ENCODE measurements at places on chromosomes 11 and 22.

GRCh38 chr11:15594607-15595006, 479.9 kb downstream of the INSC start:
- no peak for DNase-seq

DNA sequence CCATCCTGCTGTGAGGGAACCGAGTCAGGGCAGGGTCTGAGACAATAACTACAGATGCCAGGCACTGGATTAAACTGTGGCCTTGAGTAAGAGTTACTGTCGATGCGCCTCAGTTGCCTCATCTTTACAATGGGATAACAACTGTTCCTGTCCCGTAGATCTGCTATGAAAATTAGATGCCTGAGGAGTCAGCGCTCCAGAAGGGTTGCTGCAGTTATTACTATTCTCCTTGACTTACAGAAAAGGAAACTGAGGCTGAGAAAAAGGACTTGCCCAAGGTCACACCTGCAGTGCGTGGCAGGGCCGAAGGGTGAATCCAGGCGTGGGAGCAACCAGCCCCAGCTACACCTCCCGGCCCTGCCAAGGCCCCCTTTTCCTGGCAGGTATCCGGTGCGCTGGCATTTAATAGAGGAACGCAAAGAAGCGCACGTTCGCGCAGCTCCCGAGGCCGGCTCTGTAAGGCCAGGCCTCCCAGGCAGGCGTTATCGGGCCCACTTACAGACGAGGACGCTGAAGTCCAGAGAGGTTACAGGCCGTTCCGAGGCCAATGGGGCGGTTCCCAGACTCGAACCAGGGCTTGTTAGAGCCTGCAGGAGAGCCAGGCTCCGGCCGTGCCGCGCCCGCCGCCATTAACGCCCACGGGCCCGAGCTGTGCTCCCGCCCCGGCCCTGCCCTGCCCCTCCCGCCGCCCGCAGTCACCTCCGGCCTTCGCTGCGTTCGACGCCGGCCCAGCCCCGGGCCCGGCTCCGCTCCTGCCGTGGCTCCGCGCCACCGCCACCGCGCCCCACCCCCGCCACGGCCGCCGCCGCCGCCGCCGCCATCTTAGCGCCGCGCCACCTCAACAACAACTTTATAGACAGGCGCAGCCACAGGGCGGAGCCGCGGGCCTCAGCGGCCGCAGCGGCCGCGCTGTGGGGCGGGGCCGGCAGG, at the start of gene C11orf68:
TSS of gene C11orf68 (minus strand) at position 852 of the 930 bp plus-strand sequence. CDS start at position 821, 31 bp downstream.
- no peak for DNase-seq

- DNase-seq = no peak
Measured at GRCh38 chr22:47354668-47355387, 592.4 kb downstream of the TBC1D22A start.

GRCh38 chr22:22168190-22168940, 76.2 kb upstream of the VPREB1 start:
- DNase-seq = no peak

- no peak for DNase-seq
Measured at GRCh38 chr22:31830721-31831070, 76.9 kb downstream of the DEPDC5 start.

DNA sequence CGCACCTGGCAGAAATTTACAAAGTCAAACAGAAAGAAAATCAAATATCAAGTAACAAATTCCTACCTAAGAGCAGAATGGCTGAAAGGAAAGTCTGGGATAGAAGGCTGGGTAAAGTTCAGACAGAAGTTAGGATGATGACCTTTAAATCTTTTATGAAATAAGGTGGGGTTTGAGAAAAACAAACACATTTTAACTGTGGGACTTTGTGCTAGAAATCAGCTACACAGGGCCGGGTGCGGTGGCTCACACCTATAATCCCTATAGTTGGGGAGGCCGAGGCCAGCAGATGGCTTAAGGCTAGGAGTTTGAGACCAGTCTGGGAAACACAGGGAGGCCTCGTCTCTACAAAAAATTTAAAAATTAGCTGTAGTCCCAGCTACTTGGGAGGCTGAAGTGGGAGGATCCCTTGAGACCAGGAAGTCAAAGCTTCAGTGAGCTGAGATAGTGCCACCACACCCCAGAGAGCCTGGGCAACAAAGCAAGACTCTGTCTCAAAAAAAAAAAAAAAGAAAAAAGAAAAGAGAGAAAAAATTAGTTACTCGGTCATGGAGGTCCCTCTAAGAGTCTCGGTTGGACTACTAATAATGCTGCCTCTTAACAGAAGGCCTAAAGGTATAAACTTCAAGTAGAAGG, 119.7 kb upstream of the BID start:
- no peak for DNase-seq

DNA sequence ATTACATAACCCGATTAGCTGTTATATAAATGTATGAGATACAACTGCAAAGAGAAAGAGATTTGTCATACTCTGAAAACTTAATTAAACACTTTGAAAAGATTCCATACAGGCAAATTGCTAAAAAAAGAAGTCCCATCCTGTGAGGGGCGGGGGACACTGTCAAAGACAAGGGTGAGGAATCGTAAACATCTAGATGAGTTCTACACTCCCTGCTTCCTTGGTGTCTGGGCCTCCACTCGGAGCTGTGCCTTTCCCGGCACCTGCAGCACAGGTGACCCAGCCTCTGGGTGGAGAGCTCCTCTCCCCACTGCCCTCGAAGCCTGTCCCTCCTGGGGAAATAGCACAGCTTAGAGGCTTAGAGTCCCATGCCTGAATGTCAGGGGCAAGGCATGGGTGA, 69.2 kb upstream of the CRYBB3 start:
- no peak for DNase-seq

DNA sequence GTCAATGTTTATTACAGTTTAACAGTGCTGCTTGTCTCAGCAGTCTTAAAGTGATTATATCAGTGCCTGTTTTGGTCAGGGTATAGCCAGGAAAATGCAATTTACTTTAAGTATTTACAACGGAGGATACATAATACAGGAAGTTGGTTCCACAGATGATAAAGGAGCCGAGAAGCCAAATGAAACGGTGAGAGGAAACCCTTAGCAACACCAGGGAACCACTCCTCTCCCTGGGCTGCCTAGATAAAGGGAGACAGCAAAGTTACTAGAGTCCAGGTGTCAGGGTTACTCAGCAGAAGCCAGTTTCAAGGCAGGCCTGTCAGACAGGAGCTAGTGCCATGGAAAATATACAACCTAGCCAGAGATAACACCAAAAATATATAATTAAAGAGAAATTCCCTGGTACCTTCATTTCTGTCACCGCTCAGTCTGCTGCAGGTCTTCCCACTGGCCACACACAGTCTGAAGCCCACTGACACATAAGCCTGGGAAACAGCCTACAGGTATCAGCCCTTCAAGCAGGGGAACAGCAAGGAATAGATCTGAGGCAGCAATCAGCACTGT, 55.5 kb downstream of the FAM76B start:
- no peak for DNase-seq
